Left ventricle myocardium inferior (tissue), 1 donor: ENCODE measurements at places on chromosomes 11 and 22. TPM values are rescaled to one million over a fixed set of nuclear protein-coding genes. Genes with fewer than 3 reads are reported as not detected.

- H3K27ac ChIP-seq, result no peak overlapping the region
- H3K4me1 ChIP-seq, result peaks cover 7% of the 10 kb centered on the region
- peaks cover 72% of the 10 kb centered on the region for H3K27me3 ChIP-seq
- no peak for DNase-seq
These were observed 2.2 kb downstream of the NRXN2 start for GRCh38 chr11:64720640-64721358.

Gene TOMT
- total RNA-seq, result not detected

Gene C11orf52
- 1.2 TPM for total RNA-seq

DNA sequence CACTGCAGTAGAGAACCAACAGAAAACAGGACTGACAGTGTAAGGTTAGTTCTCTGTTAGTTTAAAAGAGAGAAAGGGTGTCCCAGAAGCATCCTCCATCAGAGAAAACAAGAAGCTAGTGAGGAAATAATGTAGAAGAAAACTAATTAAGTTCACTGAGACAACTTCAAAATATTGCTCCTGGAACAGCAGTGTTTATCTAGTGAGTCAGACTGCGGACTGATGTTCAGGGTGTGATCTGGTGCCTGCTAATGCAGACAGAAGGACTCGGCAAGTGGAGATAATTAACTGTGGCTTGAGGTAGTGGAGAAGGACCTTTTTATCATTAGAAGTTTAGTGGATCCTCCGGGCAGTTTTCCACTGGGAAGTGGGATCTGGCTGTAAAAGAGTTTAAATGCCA, 55.4 kb downstream of the CDON start:
- no peaks in the 10 kb centered on the region for H3K4me1 ChIP-seq
- no peak for DNase-seq
- peak overlapping the region; percentile 46 for H3K27ac ChIP-seq
- no peak overlapping the region for H3K4me3 ChIP-seq

DNA sequence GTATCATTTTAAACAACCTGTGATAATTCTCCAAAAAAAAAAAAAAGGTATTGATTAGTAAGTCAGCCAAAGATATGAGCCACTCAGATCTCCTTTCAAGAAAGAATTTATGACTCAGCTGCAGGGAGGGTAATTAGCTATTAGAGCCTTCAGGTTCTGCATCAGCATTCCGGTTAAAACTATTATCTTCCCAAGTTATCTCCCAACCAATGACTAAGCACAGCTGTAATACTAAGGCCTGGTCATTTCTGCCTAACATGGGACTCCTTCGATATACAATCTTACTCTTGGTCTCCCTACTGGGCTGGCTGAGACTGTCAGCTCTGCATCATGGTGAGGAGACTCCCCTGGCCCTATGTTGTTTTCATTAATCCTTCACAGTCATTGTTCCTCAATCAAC, 60.4 kb downstream of the SBF2 start:
- H3K4me3 ChIP-seq, result no peak overlapping the region
- H3K27ac ChIP-seq, result no peak overlapping the region
- H3K27me3 ChIP-seq, result no peaks in the 10 kb centered on the region
- peaks cover 14% of the 10 kb centered on the region for H3K36me3 ChIP-seq
- peaks cover 12% of the 10 kb centered on the region for H3K4me1 ChIP-seq
- no peak for DNase-seq

DNA sequence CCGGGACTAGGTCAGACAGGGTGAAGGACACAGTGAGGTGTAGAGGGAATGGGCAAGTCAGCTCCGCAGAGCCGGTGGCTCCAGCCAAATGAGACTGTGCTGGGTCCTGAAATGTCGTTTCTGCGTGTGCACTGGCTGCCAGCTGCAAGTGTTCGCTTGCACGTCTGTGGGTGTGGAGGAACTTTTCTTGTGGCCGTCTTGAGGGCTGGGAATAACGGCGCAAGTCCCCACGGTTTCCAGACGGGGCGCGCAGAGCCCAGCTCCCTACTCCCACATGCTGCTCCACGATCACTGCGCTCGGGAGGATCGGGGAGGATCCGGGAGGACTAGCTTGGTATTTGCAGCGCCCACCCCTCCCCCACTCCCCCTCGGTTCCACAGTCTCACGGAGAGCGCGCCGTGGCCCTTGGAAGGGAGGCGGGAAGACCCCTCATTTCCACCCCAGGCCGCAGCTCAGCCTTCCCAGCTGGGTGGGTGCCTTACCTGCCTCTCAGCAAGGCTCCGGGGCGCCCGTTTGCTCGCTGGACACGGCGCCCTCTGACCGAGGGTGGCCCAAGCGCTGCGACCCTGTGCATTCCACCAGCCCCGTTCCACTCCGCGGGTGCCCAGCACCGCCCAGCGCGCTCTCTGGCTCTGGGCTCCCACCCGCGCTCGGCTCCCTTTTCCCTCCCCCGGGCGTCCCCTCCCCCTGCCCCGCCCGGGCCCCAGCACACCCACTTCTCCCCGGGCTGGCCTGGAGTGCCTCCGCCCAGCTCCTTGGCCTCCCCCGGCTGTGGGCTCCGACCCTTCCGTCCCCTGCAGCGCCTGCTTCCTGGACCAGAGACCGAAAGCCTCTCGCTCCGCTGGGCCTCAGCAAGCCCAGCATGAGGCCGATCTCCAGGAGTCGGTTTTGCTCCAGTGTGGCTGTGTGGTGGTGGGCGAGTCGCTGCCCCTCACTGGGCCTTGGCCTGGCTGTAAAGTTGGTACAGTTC, at the start of gene KCNE3:
Gene KCNE3 (minus strand): TSS at position 634 of the 970 bp plus-strand sequence. CDS start 9,986 bp downstream, outside the sequence.
- peak within 1 kb of the TSS; percentile 60 for H3K27ac ChIP-seq
- peak; percentile 69 for DNase-seq
- no peaks in the 10 kb centered on the region for H3K36me3 ChIP-seq
- H3K4me3 ChIP-seq, result peak within 1 kb of the TSS; percentile 70
- H3K27me3 ChIP-seq, result peaks cover 12% of the 10 kb centered on the region

- no peak for DNase-seq
- no peaks in the 10 kb centered on the region for H3K36me3 ChIP-seq
- peaks cover 47% of the 10 kb centered on the region for H3K27me3 ChIP-seq
- H3K4me1 ChIP-seq, result no peaks in the 10 kb centered on the region
- no peak overlapping the region for H3K27ac ChIP-seq
These were observed 44.2 kb upstream of the TH start for GRCh38 chr11:2215561-2216399.

GRCh38 chr11:46444305-46444704, 52.7 kb upstream of the CHRM4 start:
- DNase-seq, result no peak
- peaks cover 23% of the 10 kb centered on the region for H3K36me3 ChIP-seq
- no peaks in the 10 kb centered on the region for H3K27me3 ChIP-seq
- H3K27ac ChIP-seq, result no peak overlapping the region

DNA sequence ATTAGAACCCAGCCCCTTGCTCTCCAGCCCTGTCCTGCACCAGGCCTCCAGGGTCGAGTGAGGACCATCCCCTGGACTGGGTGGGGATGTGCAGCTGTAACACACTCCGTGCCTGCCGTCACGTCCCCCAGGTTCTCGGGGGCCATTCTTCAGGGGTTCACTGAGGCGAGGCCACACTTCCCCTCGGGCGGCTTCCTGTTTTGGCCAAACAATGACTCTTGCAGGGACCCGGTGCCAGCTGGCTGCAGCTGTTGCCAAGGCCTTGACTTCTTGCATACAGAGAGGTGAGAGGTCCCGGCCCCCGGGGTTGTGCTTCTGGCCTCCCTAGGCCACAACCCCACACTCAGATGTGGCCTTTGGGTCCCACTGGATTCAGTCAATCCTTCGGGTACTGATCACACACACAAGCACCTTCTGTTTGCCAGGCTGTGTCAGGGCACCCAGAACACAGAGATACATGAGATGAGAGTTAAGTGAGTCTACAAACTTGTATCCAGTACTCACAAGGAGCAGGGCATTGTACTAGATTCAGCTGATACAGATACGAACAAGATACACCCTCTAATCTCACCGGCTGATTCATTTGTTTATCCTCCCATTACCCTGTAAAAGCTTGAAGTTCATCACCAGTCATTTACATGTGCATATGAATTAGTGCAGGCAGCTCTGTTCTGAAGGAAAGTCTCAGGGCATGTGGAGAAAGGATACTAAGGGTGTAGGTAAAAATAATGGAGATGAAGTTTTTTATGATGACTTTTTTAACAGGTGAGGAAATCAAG, 32.9 kb downstream of the LRRC32 start:
- no peak overlapping the region for H3K4me3 ChIP-seq
- peak overlapping the region; percentile 70 for H3K27ac ChIP-seq
- H3K27me3 ChIP-seq, result no peaks in the 10 kb centered on the region
- no peaks in the 10 kb centered on the region for H3K36me3 ChIP-seq
- peak; percentile 78 for DNase-seq

Gene SLC25A18
- total RNA-seq, result 2.7 TPM

DNA sequence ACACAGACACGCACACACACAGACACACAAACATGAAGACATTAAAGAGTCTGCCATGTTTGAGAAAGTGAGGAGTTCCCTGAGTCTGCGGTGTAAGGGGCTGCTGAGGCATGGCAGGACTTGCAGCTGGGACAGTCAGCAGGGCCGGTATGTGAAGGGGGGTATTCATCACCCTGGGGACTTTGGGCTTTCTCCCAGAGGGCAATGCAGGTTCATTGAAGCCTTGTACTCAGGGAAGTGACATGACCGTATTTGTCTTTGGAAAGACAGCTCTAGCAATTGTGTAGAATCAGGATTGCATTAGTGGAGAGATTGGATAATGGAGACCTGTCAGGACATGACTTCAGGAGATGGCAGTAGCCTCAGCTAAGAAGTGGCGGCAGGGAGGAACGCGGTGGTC, 9.4 kb upstream of the ADAMTS8 start:
- DNase-seq, result no peak
- no peak overlapping the region for H3K27ac ChIP-seq
- H3K4me3 ChIP-seq, result no peak overlapping the region
- no peaks in the 10 kb centered on the region for H3K27me3 ChIP-seq
- no peaks in the 10 kb centered on the region for H3K36me3 ChIP-seq
- H3K4me1 ChIP-seq, result peaks cover 16% of the 10 kb centered on the region

Gene HEPHL1
- total RNA-seq, result not detected

DNA sequence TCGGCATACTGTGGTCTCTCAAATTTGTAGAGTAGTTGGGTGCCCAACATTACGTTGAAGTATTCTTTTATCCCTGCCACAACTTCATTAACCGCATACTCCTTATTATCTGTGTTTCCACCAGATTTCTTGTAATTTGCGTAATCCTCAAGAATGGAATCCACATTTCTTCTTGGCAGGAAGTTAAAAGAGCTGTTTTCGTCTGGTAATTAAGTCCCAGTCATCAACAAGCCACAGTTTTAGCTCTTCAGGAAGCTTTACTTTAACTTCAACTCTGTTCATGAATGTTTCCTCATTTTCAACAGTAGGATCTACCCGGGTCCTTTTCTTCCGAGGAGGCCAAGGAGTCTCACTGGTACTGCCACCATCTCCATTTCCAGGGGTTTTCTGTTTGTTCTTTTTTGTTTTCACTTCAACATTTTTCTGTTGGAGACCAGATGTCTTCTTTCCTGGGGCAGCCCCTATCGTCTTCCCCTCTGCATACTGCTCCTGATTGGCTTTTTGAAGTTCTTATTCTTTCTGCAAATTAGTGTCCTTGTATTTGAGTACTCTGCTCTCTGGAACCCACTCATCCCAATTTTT, 30.3 kb downstream of the PDE3B start:
- no peak overlapping the region for H3K4me3 ChIP-seq
- H3K27ac ChIP-seq, result no peak overlapping the region
- DNase-seq, result no peak
- H3K27me3 ChIP-seq, result no peaks in the 10 kb centered on the region

DNA sequence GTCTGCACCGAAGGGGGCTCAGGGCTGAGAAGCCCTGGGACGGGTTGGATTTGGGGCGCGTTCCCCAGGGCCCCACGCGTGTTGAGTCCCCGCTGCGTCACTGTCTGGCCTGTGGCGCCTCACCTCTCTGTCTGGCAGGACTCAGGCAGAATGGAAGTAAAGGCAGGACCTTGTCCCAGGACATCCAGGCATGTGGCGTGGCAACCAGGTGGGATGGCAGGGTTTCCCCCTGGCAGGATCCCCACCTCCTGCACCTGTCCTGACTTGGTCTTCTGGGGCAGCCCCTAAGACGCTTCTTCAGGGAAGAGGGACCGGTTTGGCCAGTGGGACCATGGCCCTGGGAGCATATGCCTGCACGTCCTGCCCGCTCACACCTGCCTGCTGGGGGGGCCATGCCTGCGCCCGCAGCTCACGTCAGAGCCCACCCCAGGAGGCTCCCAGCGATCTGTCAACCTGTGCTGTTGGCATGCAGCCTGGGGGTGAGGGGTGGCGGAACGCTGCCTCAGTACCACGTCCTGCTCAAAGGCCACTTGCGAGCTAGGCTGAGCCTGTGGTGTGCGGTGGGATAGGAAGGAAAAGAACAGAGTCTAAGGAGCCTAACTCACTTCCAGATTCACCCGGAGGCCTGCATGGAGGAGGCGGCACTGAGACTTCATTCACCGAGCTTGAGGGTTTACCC, 72.7 kb downstream of the KCNQ1 start:
- H3K27ac ChIP-seq, result no peak overlapping the region
- H3K27me3 ChIP-seq, result no peaks in the 10 kb centered on the region
- H3K4me1 ChIP-seq, result peaks cover 38% of the 10 kb centered on the region
- H3K36me3 ChIP-seq, result no peaks in the 10 kb centered on the region

Gene CNIH2
- total RNA-seq, result not detected

GRCh38 chr22:35443338-35443737, 43.4 kb downstream of the MCM5 start:
- no peaks in the 10 kb centered on the region for H3K36me3 ChIP-seq
- no peak for DNase-seq
- no peaks in the 10 kb centered on the region for H3K4me1 ChIP-seq
- no peak overlapping the region for H3K4me3 ChIP-seq
- H3K27ac ChIP-seq, result no peak overlapping the region

Gene MS4A7
- 13.1 TPM for total RNA-seq

DNA sequence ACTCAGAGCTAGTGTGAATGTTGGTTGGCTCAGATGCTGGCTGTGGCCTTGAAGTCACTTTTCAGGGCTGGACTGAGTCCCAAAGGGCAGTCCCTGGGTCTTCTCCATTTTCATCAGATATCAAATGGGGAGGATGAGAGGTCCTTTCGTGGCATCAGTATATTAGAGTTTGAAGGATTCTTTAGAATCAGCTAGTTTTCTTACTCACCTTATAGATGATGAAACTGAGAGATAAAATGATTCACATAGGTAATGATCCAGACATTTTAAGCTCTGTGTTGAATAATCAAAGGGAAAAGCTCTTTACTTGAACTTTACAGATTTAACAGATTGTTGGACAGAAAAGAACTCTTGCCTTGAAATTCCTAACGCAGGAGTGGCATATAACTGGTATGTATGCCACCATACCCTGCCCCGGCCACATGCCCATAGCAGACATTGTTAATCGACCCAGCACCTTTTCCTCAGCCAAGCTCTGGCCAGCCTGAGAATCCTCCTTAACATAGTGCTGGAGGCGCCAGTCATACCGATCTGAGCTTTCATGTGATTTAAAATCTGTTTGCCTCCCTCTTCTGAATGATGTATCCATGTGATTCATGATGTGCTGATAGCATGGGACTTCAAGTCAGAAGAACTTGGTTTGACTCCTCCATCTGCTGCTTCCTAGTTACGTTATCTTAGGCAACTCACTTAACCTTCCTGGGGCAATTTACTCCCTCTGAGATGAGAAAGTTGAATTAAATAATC, 60.0 kb downstream of the BARX2 start:
- no peak overlapping the region for H3K4me3 ChIP-seq
- H3K27ac ChIP-seq, result no peak overlapping the region
- no peaks in the 10 kb centered on the region for H3K4me1 ChIP-seq

Gene ETS1
- 45.3 TPM for total RNA-seq

GRCh38 chr11:23212807-23213206, 352.5 kb upstream of the CCDC179 start:
- H3K36me3 ChIP-seq, result no peaks in the 10 kb centered on the region
- H3K4me3 ChIP-seq, result no peak overlapping the region
- H3K4me1 ChIP-seq, result no peaks in the 10 kb centered on the region
- H3K27me3 ChIP-seq, result no peaks in the 10 kb centered on the region

GRCh38 chr11:118168316-118168715, 8.1 kb downstream of the SCN2B start:
- H3K4me3 ChIP-seq, result no peak overlapping the region
- H3K27me3 ChIP-seq, result peaks cover 4% of the 10 kb centered on the region
- peaks cover 10% of the 10 kb centered on the region for H3K36me3 ChIP-seq
- H3K4me1 ChIP-seq, result peaks cover 47% of the 10 kb centered on the region
- DNase-seq, result no peak

Gene TRIM29
- not detected for total RNA-seq
